H9 (cell line): ENCODE measurements at places on chromosomes 2 and 18.

- no peak for DNase-seq
Observed at GRCh38 chr2:105875241-105875640, 130.5 kb downstream of the NCK2 start.

GRCh38 chr2:110770959-110771431 is 38.6 kb downstream of the ACOXL start:
- DNase-seq, result no peak

DNA sequence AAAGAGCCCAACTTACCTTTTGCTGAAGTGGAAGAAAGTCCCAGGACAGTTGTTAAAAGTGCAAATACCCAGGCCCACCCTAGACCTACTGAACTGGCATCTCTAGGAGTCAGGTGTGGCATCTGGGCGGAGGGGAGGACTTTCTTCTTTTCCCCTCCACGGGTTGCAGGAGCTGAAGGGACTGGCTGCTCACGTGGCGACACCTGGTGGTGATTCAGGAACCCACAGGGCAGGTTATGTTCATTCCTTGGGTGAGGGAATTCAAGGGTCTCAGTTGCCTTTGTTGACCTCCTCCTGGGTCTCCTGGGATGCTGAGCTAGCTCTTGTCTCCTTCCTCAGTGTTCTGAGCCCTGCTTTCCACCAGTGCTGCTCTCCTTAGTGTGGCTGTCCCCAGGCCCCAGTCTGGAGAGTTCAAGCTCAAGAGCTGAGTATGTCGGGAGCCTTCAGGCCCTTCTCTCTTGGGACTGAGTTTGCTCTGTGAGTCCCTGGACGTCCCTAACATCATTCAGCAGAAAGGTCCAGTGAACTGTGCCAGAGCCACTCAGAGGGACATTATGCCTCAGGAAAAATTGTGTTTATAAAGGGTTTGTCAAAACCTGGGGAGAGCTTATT is 56.9 kb downstream of the DYSF start:
- peak; percentile 82 for DNase-seq

DNA sequence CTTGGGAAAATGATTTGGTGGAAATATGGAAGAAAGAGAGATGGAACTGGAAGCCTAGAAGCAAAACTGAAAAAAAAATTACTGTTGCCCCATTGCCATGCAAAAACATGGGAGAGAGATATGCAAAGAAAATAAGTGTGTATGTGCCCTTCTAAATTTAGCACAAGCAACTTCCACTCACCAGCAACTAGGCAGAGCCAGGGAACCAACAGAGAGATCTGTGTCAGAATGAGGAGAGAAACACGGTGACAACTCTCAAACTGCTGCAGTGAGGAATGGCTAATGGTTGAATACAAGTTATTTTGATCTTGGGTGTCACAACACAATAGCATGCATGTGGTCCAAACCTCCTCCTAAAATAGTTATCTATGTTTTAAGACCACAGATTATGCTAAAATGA is 10.9 kb downstream of the DSC2 start:
- no peak for DNase-seq

- no peak for DNase-seq
Observed at GRCh38 chr2:3125001-3125760, 252.4 kb downstream of the EIPR1 start.

- DNase-seq, result peak; percentile 25
Observed at GRCh38 chr2:237597196-237598145, 6.9 kb upstream of the RAB17 start.

- DNase-seq, result peak; percentile 68
Observed at GRCh38 chr2:115161081-115161770, 718.8 kb downstream of the DPP10 start.

- no peak for DNase-seq
Observed at GRCh38 chr2:74079522-74080341, 68.0 kb downstream of the BOLA3 start.

- no peak for DNase-seq
Observed at GRCh38 chr2:75928093-75928492, 217.4 kb upstream of the GCFC2 start.

DNA sequence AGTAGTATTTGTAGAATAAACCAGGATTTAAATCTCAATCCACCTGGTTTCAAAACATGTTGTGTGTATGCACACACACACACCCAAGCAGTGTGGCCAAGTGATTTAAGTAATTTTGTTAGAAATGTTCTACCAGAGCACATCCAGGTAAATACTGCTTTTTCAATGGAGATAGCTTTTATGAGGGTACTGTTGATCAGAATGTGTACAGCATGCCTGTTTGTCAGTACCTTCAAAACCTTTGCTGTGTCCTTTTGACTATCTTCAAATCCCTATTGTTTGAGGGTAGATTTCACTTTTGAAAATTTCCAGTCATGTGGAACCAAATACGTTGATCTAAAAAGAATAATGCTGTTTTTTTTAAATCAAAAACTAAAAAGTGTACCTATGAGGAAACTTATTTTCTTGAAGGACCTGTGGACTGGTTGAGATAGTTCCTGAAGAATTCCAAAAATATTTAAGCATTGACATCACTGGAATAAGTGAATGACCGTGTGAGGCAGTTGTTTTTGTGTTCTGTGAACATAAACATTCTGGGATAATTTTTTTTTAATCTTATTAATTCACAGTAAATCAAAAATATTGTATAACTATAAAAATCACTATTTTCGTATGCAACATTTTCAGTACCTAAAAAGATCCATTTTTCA is 70.9 kb downstream of the PTRHD1 start:
- no peak for DNase-seq

DNA sequence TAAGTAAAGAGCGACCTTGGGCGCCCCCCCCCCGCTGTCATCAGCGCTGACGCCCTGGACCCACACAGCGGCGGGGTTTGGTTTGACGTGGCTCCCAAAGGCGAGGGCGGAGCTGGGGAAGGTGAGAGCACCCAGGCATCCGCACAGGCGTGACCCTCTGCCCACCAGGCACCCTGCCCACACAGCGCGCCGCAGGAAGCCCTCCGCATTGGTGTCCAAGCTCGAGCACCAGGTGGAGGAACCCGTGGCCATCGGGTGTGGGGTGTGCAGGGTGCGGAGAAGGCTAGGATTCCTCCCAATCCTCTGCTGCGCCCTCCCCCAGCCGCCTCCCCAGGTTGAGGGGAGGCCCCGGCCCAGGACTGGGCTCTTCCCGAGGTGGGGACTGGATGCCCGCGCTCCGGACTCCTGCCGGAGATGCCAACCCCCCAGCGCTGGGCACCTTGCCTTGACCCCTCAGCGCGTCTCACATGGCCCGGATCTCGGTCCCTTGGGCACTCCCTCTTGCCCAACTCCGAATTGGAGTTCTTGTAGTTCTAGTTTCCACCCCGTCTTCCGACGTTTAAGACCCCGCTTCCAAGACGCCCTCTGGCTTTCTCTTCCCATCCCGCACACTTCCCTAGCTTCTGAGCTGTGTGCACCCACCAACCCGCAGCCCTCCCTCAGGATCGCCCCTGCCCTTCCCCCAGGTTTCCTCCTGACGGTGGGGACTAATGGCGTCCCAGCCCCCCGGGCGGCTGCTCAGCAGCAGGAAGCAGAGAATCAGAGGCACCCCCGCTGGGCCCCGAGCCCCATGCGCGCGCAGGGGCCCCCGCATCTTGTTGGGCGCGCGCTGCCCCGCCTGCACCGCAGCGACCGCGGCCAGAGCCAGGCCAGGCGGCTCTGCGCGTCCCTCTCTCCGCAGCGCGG is 25.9 kb upstream of the RESP18 start:
- DNase-seq, result peak; percentile 44

GRCh38 chr2:235411905-235412485 is 81.8 kb upstream of the AGAP1 start:
- no peak for DNase-seq

DNA sequence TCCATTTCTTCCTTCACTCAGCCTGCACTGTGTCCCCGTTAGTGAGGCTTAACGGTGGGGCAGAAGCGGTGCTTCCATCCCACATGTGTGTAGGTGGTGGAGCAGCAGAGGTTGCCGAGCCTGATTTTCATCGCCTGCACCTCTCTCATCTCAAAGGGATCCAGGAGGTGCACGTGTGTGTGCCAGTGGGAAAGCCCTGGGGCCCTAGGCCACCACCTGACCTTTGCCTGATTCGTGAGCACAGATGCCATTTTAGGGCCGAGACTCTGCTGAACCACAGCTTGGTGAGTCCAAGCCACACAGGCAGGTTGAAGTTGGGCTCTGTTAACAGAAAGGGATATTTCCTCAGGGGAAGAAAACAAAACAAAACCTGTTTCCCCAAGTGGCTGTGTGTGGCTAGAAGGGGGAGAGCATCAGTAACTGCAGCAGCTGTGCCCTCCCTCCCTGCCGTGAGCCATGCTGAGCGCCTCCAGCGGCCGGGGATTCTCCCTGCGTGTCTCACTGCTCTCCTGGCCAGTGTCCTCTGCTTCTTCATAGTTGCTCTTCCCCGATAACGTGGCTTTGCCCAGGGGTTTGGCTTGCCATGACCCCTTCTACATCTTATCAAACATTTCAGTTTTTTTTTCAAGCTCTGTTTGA is 81.5 kb downstream of the MAPRE2 start:
- DNase-seq, result peak; percentile 78

GRCh38 chr18:36658611-36659010 is 170.2 kb downstream of the TPGS2 start:
- DNase-seq, result no peak

DNA sequence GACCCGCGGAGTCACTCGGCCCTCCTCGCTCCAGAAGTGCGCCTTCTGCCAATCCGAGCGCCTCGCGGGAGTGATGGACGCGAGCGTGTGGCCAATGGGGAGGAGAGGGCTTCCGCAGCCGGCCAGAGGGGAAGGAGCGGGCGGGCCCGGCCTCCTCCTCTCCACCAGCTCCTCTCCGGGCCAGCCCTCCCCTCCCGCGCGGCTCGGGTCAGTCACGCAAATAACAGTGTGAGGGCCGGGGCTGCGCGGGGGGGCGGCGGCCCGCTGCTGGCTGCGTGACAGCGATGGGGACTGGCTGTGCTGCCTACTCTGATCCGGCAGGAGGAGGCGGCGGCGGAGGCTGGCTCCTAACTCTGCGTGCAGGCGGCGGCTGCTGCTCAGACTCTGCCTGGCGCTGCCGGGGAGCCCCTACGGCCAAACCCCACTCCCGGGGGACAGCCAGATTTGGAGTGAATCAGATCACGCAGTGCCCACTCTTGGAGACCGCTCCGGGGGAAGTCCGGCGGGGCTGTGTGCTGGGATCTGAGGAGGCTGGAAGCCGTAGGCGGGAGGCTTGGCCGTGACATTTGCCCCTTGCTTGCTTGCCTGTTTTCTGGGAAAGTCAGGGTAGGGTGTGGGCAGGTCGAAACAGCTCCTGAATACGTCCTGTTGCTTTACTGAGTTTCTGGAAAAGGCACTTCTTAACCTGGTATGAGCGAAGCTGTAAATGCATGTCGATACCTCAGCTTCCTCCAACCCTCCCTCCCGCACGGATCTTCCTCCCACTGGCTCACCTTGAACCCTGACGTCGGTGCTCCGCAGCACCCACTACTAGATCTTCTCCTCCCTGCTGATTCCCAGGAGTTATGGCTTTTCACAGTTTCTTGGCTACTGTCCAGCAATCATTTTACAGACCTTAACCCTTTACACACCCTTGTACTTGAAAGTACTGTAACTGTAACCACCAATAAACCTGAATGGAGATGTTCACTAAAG is 97.9 kb upstream of the SERTAD2 start:
- DNase-seq, result no peak

DNA sequence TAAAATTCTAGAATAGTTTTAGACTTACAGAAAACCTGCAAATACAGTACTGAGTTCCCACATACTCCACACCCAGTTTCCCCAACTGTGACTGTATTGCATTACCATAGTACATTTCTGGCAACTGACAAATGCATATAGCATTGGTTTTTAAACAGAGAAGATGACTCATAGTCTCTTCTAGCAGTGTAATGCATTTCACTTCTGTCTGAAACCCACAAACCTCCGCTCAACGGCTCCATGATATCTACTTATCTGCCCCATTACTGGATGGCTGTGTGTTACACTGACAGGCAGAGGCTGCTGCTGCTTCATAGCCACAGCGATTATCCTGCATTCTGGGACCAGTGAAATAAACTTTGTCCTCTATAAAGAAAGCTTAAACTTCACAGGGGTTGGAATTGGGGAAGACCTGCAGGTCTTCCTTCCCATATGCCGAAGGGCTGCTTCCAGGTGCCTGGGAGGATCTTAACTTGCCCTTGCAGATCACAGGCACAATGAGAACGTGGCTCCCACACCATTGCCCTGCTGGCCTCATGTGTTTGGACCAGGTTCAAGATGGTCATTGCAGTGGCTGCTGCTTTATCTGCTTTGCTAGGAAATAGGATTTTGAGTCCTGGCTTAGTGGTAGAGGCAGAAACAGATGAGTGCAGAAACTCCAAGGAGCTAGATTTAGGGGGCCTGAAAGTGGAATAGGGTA is 742.6 kb upstream of the HS6ST1 start:
- no peak for DNase-seq

DNA sequence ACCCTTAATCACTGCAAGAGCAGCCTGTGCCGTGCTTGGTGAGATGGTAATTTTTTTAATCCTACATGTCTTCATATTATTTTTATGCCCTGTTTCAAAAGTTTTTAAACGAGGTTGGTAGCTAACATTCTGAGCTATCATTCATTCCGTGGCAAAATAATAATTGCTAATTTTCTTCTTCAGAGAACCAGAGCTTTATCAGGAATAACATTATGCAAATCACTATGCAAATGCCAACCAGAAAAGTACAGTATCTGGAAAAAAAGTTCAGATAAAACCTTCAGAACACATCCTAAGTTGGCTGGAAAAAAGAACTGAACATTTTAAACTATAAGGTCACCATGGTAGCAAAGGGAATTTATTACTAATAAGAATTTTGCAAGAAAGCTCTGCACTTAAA is 165.1 kb upstream of the NABP1 start:
- no peak for DNase-seq

GRCh38 chr2:215825707-215826106 is 187.6 kb downstream of the MREG start:
- no peak for DNase-seq

- no peak for DNase-seq
Observed at GRCh38 chr2:113357071-113357470, 78.3 kb upstream of the PAX8 start.

- DNase-seq, result no peak
Observed at GRCh38 chr2:22486343-22486742, 898.6 kb upstream of the KLHL29 start.

GRCh38 chr2:88087763-88088162 is 20.1 kb downstream of the SMYD1 start:
- DNase-seq, result no peak

GRCh38 chr2:181995289-181995688 is 9.6 kb downstream of the PPP1R1C start:
- no peak for DNase-seq

GRCh38 chr2:42492691-42493467 is 903 bp downstream of the KCNG3 start:
- DNase-seq, result peak; percentile 58

GRCh38 chr2:70752396-70752795 is 15.6 kb downstream of the ADD2 start:
- DNase-seq, result no peak

DNA sequence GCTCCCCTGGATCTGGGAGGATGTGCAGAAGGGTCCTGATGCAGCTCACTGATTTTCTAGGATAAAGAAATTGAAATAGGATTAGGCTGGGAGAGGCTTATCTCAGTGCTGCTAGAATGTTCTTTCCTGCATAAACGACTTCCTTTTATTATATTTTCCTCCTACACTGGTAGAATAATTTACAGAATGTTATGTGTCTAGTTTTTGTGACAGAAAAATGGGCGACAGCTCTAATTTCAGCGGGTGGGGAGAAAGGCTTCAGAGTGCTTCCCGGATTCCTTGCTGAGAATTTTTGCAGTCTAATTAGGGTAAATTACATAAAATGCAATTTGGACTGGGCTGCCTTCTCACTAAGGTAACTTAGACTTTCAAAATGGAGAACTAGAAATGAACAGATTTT is 66.2 kb downstream of the SKA1 start:
- DNase-seq, result no peak
